ENCODE measurements at places on chromosomes 5 and 9.

GRCh38 chr5:78568676-78569075, 79.9 kb downstream of the LHFPL2 start:
- no peak for DNase-seq

GRCh38 chr9:104820336-104820735, 56.4 kb downstream of the NIPSNAP3B start:
- DNase-seq: no peak

DNA sequence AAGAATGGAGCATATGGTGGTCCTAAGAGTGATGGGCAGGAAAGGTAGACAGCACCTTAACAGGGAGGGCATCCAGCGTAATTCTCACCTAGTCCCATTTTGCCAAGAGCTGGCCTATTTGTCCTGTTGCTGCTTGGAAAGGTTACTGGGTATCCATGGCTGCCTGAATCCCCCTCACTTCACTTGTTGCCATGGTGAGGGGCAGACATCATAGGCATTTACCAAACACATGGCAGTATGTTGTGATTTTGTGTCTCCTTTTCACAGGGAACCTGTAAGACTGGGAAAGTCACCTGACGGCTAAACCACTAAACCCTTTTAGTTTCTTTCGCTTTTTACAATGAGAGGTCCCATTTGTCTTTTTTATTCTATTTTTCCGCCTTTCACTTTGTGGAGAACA, 227.1 kb downstream of the CD180 start:
- DNase-seq: no peak

- DNase-seq: no peak
These were observed 364.7 kb upstream of the CD180 start for GRCh38 chr5:67561151-67561932.

- no peak for DNase-seq
These were observed at the start of gene PRSS3 for GRCh38 chr9:33795281-33795680. PRSS3 (plus strand) TSS chr9:33795561; CDS start chr9:33795574, 13 bp downstream.

DNA sequence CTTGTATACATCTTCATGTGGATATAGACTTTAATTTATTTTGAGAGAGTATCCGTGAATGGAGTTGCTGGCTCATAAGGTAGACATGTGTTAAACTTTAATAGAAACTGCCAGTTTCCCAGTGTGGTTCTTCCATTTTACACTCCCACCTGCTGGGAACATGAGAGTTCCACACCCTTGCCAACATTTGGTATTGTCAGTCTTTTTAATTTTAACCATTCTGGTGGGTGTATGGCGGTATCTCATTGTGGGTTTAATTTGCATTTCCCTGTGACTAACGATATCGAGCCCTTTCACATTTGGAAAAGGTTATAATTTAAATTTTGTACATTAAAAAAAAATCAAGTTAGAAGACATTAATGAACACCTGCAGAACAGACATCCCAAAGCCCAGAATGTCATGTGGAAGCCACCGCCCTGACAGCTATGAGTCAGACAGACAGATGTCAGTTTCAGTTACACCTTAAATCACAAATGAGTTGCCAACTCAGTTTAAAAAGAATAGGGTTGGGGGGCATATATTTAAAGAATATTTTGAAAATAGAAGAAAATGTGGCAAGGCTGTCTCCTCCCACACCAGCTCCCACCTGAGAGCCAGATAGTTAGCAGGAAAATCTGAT, 36.9 kb downstream of the ANKRD33B start:
- no peak for DNase-seq

- DNase-seq: peak; percentile 21
These were observed 15.1 kb downstream of the GPSM1 start for GRCh38 chr9:136342181-136343120.

DNA sequence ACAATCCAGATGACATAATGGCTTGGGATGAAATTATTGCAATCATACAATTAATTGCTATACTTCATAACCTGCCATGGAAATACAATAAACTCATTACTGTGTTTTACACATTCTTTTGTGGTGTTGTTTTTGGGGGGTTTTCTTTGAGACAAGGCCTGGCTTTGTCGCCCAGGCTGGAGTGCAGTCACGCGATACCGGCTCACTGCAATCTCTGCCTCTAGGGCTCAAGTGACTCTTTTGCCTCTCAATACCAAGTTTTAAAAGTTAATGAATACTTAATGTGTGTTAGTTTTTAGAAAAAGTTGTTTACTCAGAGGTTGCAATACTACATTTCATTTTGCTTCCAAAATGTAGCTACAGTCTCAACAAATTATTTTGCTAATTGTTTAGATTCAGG, 598.4 kb downstream of the CHSY3 start:
- no peak for DNase-seq

DNA sequence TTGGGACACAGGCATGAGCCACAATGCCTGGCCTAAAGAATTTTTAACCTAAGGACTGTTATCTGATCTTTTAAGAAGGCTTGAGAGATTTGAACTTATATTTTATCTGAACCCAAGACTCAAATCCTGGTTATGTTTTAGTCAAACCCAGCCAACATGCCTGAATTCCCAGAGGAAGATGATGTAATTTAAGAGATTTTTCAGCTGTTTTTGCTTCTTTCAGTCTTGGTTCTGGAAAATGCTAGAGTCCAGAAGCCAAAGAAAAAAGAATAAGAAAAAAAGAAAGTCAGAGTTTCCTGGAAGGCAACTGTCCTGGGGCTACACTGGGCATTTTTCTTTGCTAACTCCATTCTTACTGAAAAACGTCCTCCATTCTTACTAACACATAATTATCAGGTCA, 85.8 kb downstream of the SNX18 start:
- DNase-seq: no peak

DNA sequence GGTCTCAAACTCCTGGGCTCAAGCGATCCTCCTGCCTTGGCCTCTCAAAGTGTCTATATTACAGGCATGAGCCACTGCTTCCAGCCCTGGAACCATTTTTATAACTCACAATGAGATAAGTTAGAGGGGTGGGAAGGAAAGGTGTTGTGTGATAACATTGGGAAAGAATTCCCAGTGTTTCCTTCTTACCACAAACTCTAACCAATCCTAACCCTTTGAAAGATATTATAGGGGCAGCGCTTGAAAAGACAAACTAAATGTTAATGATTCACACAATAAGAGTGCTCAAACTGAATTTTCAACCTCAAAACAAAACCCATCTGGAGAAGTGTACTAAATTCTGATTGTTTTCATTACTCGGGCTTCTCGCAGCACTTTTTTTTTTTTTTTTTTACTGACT, 109.7 kb downstream of the TSSK1B start:
- no peak for DNase-seq

DNA sequence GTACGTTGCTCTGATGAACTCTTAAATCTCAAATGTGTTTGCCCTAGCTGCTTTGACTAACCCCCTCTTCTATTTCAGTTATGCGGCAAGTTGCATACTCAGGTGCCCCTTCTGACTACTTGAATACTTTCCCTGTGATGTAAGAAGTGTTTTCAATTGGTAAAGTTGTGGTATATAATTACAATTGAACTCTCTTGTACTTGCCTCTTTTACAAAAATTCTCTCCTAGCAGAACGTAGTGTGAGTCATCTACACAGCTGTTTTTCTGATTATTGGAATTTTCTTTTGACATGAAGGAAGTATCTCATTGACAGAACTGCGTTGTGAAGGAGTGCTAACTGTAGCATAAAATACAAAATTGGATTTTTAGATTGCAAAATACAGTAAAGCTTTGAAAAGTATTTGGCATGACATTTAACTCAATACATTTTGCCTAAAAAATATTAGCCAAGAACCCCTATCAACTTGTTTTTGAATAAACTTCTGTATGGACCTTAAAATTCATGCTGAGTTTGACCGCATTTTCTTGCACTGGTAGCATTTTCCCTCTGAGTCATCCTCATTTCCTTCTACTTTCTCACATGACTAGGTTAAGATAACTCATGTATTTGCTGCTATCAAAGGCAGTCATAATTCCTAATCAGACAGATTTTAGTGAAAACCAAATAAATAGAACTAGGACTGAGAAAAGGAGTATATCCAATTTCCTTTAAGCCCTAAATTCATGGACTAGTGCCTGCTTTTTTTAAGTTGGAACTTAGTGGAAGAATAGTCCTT, 6.3 kb downstream of the CRHBP start:
- DNase-seq: no peak

DNA sequence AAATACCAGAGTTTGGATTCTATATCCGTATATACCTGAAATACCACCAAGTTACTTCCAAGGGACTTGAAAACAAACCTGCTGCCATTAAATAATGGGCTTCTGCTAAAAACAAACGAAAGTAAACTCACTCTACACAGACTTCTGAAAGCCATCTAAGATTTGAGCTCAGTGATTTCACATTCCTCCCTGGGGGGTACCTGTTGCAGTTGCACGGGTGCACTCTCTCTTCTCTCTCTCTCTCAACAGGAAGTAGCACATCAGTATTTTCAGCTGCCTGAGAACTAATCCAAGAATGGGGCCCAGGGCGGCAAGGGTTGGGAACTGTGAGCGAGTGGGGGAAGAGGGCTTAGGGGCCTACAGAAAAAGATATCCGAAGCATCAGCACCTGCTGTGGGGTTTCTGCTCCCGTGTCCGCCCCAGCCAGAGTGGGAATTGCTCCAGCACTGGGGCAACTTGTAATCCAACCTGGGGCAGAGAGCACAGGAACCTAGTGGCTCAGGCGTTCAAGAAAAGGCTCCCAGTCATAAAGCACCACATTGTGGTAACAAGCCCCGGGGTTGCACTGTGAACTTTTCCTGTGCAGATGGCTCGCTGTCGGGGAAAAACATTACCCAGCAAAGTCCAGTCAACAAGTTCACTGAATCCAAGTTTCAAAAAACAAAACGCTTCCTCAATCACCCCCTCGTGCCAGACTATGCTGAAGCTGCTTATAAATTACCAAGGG, 99.8 kb downstream of the EFNA5 start:
- no peak for DNase-seq

- no peak for DNase-seq
These were observed 192.2 kb downstream of the ROR2 start for GRCh38 chr9:91757782-91758181.

DNA sequence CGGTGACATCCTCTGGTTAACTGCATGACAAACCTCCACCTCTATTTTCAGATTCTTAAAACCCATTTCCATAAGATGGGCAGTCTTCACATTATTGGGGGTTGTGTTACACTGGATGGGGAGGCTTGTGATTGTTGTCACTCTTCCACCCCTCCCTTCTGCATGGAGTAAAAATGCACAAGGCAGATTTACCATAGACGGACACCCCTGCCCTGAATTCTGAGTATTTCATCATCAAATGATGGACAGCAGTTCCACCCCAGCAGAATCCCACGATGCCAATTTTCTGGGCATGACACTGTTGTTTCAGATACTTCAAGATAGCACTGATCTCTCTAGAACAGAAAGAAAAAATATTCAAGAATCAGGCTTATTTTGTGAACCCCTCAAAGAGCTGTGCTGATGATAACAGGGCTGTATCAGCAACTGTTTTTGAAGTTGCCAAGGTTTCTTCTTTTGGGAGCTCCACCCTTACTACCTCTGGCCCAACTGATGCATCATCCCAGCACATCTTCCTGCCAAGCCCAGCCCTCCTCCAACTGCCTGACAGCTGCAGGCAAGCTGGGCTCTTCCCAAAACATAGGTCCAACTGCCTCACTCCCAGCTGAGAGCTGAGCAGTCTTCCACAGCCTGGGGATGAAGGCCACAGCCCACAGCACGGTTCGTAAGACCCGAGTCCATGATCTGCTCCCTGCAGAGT, 21.4 kb downstream of the CMBL start:
- DNase-seq: no peak

GRCh38 chr5:181184845-181185216, 20.2 kb downstream of the TRIM7 start:
- DNase-seq: no peak

DNA sequence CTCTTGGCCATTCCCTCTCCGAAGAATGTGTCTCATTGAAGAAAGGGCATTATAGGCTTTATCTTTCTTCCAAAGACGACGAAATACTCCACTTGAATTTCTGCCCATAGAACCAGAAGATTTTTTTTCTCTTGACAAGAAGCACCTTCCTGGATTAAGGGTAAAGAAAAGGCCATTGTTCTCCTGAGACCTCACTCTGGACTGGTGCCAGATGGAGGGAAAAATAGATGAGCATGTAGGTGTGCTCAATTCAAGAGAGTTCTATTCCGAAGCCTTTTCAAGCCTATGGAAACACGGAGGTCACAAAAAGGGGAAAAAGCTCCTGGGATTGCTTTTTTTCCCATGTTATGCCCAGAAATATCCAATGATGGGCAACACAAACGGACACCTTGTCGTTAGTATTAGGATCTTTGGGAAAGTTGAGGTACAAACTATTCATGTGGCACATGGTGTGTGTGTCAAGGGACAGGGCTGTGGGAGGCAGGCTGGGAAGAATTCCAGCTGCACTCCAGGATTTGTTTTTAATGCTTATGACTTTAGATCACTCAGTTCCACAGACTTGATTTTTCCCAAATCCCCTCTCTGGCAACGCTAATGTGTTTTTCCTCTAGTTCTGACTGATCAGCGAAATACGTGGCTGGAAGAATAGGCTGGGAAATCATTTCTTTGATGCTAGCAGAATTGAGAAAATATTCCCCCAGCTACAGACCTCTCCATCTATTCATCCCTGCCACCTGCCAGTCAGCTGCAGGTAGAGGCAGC, 89.9 kb downstream of the SIL1 start:
- no peak for DNase-seq

- no peak for DNase-seq
These were observed 188.7 kb upstream of the S1PR3 start for GRCh38 chr9:88802533-88802932.

DNA sequence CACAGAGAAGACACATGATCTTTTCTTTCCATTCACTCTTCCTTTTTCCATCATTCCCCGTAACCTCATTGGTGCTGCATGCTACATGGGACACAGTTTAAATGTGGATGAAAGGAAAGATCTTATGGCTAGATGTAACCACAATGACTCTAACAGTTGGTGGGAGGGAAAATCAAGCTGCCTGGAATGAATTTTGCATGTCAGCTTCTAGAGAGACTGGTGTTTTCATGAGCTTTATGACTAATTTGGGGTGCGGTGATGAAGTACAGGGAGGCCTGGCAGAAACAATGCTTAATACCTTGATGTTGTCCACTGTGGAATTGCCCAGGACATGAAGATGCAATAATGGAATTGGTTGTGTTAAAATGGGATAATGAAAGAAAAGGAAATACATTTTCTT, 55.9 kb upstream of the MYO10 start:
- DNase-seq: no peak

GRCh38 chr9:110252509-110253139, 3.7 kb downstream of the TXN start:
- peak; percentile 34 for DNase-seq

DNA sequence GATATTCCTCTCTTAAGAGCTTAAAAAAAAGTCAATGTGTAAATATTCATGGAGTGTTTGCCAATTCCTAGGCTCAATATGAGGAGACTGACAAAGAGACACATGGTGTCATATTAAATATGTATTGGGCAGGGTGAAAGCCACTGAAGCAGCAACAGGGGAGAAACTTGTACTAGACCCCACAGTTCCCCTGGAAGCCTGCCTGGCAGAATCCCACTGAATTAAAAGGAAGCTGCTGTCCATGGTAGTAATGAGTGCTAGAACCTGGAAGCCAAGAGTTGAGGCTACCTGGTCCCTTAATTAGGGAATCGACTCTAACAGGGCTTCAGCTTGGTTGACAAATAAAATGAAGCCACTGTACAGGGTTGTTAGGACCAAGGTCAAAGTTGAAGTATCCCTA, 129.4 kb upstream of the GPR151 start:
- DNase-seq: no peak
